ENCODE measurements at places on chromosomes 12 and 14.

DNA sequence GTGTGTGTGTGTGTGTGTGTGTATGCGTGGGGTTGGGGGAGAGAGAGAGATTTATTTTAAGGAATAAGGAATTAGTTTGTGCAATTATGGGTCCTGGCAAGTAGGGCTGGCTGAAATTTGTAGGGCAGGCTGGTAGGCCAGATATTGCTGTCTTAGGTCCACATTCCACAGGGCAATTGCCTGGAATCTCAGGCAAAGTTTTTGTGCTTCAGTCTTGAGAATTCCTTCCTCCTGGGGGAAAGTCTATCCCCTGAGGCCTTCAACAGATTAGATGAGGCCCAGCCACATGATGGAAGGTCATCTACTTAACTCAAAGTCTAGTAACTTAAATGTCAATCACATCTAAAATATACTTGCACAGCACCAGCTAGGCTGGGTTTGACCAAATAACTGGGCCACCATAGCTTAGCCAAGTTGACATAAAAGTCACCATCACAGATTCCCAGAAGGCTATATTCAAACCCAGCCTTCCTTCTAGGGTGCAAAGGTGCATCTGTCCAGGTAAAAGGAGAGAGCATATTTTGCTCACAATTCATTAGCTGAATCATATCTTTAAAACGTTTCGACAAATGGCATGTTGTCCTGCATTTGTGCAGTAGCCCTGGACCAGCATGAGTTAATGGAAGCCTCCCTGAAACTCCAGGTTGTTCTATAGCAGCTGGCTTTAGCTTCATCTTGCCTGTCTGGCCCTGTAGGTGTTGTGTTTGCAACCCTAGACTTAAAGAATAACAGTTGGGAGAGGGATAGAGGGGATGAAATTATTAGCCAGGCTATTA, 63.1 kb downstream of the C14orf132 start:
- ATAC-seq, result no peak

DNA sequence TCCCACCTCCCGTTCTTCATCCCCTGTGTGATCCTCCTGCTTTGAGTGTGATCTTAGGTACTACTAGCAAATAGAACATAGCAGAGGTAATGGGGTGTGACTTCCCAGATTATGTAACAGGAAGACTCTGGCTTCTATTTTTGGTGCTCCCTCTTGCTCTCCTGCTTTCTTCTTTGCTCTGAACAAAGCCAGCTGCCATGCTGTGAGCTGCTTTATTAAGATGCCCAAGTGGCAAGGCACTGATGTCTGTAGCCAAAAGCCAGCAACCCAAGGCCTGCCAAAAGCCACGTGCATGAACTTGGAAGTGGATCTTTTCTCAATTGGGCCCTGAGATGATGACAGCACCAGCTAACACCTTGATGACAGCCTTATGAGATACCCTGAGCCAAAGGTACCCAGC, 5.8 kb upstream of the MFAP5 start:
- ATAC-seq, result no peak

DNA sequence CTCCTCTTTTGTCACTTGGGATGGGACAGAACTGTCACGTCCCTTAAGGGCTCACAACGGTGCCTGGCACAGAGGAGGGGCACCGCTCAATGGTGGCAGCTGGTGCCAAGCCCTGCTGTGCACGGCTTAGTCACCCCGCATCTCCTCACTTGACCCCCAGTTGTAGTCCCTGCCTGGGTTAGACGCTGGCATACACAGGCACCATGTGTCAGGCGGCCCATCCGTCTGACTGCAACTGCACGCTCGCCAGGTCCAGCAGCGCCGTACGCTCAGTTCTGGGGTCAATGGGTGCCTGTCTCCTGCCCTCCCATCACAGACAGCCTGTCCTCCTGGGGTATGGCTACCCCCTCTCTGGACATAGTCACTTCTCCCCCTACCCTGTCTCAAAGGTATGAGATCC, 1.6 kb upstream of the PACS2 start:
- no peak for ATAC-seq

- no peak for ATAC-seq
These were observed 28.7 kb downstream of the SMUG1 start for GRCh38 chr12:54160089-54160488.

- no peak for ATAC-seq
These were observed 320.5 kb downstream of the PRKD1 start for GRCh38 chr14:29607169-29607568.

DNA sequence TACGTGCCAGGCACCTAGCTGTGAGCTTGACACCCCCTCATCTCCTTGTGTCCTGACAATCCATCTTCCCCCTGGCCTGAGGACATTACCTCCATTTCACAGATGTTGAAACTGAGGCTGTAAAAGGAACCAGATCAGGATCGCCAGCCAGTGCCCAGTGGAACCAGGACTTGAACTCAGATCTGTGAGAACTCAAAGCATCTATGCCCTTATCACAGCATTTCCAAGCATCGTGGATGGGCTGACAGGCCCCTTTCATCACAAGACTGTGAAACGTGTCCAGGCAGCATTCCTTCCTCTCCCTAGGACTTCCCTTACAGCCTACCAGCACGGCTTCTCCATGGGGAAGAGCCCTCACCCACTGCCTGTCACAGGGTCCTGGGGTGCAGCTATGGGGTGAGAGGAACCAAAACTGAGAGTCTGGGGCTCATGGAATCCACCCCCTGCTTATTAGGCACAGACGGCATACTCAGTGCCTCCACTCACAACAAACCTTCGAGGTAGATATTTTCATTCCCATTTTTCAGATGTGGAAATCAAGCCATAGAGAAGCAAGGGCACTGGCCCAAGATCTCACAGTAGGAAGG, 26.9 kb downstream of the CMKLR1 start:
- no peak for ATAC-seq

- no peak for ATAC-seq
These were observed 36.5 kb downstream of the CMKLR1 start for GRCh38 chr12:108302403-108303311.

- peak; percentile 97 for ATAC-seq
These were observed at the start of gene NEK9 for GRCh38 chr14:75126679-75127473. Gene NEK9, minus strand, starts transcription at chr14:75127048. Its CDS starts 127 bp downstream, at chr14:75126921.

DNA sequence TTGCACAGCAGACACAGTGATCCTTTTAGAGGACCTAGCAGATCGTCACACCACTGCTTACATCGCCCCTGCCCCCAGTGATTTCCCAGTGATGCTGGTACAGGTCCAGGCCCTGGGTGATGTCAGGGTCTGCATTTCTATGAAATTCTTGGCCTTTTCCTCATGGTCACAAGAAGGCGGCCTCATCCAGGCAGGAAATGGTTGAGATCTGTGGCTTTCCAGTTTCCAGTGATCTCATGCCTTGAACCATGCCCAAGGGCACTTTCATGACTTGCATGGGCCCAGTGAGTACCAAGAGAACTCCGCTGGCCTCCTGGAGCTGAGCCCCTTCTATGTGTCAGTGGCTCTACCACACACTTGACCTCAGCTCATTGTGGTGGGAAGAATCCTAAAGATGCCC, 41.9 kb upstream of the BDKRB2 start:
- ATAC-seq, result no peak

GRCh38 chr12:96486751-96487613, 2.4 kb upstream of the CFAP54 start:
- ATAC-seq, result no peak

DNA sequence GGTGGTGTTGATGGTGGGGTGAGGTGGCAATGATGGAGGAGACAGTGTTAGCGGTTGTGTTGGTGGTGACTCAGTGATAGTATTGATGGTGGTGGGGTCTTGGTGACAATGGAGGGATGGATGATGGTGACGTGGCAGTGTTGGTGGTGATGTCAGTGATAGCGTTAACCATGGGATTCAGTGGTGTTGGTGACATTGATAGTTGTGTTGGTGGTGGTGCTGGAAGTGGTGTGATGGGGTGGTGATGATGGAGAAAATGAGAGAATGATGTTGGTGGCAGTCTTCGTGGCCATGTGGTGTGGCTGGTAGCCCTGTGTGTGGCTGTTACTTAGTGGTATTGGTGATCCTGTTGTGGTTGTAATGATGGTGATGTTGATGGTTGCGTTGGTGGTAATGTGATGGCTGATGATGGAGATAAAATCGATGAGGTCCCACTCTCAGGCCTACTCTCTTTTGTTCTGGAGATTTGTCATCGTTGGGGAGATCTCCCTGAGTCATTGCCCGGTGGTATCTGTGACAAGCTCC, 2.6 kb downstream of the DTX1 start:
- no peak for ATAC-seq

GRCh38 chr12:13913371-13913770, 68.0 kb downstream of the GRIN2B start:
- no peak for ATAC-seq

DNA sequence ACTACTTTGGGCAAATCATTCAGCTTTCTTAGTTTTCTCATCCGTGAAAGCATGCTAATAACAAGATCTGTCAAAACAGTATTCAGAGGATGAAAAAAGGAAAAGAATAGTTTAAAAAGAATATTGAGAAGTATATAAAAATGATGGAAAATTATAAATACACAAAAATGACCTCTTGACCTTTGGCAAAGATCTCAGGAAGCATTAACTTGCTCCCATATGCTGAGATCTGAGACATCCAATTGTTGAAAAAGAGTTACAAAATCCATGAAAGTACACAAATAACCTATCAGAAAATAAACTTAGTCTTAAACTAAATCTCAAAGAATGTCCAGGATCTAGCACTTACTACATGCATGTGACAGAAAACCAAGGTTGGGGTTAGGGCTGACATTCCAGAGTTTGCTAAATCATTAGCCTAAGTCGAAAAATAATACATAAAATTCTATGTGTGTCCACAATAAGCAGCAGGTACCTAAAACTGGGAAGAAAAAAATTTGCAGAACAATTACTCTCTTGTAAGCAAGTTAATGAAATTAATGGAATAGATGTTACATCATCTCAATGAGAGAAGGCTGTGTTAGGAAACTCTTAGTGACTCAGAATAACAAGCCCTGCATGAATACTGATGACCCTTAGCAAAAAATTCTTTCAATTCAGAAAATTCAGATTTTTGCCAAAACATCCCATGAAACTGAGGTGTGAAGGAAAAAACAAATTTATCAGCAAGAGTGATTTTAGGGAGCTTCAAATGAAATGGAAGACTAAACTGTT, 3.4 kb downstream of the PAH start:
- no peak for ATAC-seq

GRCh38 chr12:96194971-96195844, 1.0 kb downstream of the ELK3 start:
- ATAC-seq, result peak; percentile 16

DNA sequence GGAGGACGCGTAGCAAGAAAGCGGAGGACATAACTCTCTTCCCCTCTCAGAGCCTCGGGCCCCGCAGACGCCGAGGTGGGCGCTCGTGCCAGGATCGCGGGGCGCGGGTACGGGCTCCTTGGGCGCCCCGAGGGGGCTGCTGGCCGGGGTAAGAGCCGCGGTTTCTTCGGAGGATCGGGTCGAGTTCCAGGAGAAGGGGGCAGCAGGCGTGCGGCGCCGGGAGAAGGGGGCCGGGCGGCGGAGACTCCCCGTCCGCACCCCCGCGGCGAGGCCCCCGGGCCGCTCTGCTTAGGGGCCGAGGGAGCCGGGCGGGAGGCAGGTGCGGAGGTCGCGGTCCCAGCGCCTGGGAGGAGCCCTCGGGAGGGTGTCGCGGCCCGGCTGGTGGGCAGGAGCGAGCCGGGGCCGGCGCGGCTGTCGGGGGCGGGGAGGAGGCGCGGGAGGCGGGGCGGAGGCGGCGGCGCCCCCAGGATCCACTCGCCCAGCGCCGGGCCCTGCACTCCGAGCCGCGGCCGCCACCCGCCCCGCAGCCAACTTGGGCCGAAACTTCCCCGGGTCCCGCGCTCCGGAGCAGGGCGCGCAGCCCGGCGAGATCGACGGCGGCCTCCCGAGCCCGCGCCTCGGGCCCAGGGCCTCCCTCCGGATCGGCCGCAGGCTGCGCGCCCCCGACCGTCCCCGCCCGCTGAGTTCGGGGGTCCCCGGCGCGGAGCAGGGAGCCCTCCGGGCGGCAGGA, 64.4 kb downstream of the FBXL14 start:
- peak; percentile 45 for ATAC-seq

DNA sequence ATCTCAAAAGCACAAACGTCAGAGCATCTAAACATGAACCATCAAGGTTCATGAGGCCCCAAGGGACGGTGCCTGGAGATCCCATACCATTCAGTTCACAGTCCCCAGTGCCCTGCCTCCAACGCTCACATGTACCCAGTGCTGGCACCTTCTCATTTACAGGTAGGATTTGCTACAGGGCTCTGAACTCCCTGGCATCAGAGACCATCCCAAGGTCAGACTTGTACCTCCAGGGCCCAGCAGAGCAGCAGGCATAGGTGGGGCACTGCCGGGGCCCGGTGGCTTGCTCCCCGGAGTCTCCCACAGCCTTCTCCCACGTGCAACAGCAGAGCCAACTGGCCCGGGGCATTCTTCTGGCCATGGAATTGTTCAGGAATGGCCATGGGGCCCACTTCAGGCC, 114.8 kb downstream of the BCL11B start:
- no peak for ATAC-seq

DNA sequence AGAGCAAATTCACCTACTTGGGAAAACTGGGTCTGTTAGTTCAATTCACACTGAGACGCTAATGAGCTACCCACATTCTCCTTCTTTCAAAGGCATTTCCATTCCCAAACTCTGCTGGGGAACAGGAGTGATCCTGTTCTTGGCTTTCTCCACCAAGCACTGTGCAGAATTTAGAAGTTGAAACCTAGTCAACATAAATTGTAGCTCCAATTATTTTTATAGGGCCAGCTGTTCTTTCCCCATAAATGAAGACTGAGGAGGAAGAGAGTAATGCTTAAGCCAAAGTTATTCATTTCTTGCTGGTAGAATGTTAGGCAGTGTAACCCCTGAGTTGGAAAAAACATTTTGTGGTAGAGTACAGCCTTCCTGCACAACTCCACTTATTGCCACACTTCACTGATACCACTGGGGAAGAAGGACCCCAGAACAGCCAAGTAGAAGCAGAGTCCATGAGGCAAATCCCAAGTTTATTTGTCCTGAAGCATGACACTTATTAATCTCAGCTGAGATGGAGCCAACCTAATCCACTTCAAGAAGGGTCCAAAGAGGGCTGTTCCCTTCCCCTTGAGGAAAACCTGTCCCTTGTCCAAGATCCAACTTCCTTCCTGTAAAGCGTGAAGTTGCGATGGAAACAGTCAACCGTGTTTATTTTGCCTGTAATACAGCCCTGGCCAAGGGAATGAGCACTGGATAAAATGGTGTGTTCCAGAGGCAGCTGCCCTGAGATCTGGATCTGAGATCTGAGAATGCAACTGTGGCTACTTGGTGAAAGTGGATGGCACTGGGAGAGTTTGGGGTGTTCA, 151.8 kb downstream of the TBX5 start:
- ATAC-seq, result no peak

DNA sequence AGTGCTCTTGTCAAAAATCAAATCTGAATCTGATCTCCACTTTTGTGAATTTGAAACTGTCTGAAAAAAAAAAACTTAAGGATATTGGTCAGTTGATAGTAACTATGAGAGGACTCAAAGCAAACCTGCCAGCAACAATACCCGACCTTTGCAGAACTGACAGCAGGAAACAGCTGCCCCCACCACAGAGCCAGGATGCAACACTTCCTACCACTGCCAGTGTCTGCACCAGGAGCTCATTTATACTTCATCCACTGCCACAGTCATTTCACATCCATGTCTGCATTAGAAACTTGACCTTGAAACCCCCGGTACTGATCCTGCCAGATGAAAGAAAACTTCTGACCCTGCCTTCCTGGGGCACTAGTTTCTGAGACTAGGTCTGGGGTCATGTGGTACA, 27.4 kb upstream of the RXYLT1 start:
- ATAC-seq, result no peak

- no peak for ATAC-seq
These were observed 21.2 kb downstream of the TMED10 start for GRCh38 chr14:75155169-75155568.
